ENCODE measurements at places on chromosomes 7 and 10. TPM values are rescaled to one million over a fixed set of nuclear protein-coding genes. Genes with fewer than 3 reads are reported as not detected.

The STRIP2 gene
- 6.5 TPM for total RNA-seq

The AQP1 gene
- 0.45 TPM for total RNA-seq

The MSMB gene
- total RNA-seq: not detected

The TWIST1 gene
- total RNA-seq: 3.3 TPM

The SERPINE1 gene
- total RNA-seq: 1,731 TPM

The ST8SIA6 gene
- total RNA-seq: 0.03 TPM

The CYP3A7 gene
- 0.05 TPM for total RNA-seq

The NRCAM gene
- 99.1 TPM for total RNA-seq

The FGFBP3 gene
- total RNA-seq: 2.6 TPM

The UNCX gene
- not detected for total RNA-seq

Data from A549 treated with AZD2906 at 1 μM for 4 hours (cell line).